ENCODE measurements at places on chromosomes 6 and 20.

DNA sequence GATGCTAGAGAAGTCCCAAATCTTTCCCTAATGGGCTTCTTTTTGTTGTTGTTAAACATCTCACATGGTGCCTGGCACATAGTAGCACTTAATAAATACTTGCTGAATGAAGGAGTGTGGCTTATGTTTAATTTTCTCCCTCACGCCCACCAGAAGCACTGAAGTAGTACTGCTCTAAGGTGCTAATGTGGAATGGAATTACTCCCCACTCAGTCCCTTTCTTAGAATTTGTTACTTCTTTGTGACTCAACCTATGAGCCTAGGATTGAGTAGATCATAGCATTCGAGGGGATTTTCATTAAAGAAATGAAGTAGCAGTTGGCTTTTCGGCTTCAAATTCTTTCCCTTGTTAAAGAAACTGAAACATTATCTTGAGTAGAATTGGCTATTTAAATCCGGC is 192.8 kb downstream of the CLIC5 start:
- DNase-seq: no peak

- peak; percentile 70 for DNase-seq
Observed at GRCh38 chr6:149934249-149935156, 7.3 kb upstream of the ULBP2 start.

- DNase-seq: no peak
Observed at GRCh38 chr20:12371990-12372389, 454.3 kb downstream of the BTBD3 start.

DNA sequence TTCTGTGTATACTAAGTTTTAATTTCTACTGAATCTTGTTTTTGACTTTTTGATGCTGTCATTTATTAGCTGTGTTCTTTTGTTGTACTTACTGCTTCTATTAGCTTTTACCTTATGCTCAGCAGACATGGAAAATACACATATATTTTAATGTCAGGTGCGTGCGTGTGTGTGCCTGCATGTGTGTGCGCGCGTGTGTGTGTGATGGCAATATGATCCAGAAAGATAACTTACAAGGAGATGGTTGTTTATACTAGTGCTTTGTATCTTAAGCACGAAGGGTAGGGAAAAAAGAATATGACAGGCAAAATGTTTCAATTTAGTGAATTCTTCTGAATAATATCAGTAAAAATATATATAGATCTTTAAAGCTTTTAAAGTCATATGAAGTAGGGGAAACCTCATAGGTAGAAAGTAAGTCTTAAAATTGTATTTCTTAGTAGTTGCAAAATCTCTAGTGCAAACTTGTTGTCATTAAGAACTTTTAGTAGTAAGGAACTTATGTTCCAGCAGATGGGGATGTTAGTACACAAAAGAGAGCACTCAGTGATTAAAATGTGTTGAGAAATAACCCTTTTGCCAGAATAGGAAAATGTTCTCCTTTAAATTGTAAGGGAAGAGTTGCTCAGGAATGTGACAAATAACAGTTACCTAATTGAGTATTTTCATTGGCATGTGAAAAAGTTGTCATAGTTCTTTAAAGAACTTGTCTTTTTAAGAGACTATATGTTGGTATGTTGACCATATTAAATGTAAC is 13.2 kb downstream of the QKI start:
- peak; percentile 80 for DNase-seq

DNA sequence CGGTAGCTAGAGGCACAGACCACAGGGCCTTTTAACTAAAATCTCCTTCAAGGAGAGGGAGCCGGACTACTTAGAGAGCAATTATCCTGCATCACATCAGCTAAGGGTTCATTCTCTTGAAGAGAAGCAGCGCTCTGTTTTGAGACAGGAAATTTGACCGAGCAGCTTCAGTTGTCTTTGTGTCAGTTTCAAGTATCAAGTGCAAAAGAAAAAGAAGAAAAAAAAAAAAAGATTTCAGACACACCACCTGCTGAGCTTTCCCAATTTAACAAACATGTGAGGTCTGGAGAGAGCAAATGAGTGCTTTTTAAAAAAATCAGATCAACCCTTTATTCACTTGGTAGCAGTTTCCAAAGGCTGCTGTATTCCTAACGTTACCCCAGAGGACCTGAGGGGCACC is 273.5 kb upstream of the POU3F2 start:
- no peak for DNase-seq

DNA sequence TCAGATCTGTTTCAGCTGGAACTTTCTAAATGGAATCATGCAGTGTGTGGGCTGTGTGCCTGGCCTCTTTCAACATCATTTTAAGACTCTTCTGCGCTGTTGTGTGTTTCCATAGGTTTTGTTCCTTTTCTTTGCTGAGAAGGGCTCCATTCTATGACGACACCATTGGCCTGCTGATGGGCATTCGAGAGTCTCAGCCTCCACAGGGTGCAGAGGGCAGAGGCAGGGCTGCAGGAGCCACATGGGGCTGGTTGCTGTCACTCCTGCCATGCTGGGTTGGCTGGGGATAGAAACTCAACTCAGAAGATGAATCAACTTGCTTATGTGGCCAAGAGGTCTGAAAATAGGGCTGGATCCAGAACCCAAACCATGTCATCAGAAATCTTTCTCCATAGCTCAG is 68.5 kb upstream of the SLCO4A1 start:
- no peak for DNase-seq

Data from epithelial cell of esophagus (primary cell).